Right ventricle myocardium inferior (tissue), 1 donor: ENCODE measurements at places on chromosomes 7 and 10. TPM values are rescaled to one million over a fixed set of nuclear protein-coding genes. Genes with fewer than 3 reads are reported as not detected.

PNLIPRP2 gene
- not detected for total RNA-seq

PDIA4 gene
- total RNA-seq: 48.7 TPM

PCLO gene
- 1.7 TPM for total RNA-seq

CLDN12 gene
- 34.1 TPM for total RNA-seq

DNA sequence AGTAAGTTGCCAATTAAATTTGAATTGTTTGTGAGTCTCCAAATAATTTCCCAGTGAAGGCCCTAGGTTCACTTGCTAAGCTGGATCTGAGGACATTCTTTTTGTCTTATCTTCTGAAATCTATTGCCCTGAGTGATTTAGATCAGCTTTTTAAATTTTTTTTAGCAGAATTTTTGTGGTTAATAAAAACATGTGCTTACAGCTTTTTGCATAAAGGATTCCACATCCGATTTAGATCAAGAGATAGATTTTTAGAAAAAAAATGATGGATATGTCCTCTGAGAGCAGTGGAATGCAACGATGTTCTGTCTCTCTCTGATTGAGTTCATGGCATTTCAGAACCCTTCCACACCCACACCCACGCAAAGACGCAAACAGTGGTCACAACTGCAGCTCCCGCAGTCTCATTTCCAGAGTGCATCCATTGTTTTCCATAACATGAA is 358.8 kb downstream of the SUGCT start:
- no peak for DNase-seq

DNA sequence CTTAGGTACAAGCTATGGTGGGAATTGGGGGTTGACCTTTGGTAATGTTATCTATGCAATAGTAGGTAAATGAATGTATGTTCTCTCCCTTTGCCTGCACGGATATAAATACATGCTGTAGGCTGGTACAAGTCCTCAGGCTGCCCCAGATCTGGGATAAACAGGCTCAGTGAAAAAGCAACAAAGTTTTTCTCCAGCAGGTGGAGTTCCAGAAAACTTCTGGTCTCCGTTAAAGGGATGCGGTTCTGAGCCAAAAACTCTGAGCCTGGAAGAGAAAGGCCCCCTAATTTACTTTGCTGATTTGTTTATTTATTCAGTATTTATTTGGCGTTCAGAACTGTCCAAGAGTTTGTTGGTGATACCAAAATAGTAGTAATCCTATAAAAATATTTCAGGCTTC is 204.7 kb downstream of the ADRA2A start:
- no peak for DNase-seq

- no peak for DNase-seq
Measured at GRCh38 chr10:38209332-38209731, 115.2 kb downstream of the ZNF37A start.

DNA sequence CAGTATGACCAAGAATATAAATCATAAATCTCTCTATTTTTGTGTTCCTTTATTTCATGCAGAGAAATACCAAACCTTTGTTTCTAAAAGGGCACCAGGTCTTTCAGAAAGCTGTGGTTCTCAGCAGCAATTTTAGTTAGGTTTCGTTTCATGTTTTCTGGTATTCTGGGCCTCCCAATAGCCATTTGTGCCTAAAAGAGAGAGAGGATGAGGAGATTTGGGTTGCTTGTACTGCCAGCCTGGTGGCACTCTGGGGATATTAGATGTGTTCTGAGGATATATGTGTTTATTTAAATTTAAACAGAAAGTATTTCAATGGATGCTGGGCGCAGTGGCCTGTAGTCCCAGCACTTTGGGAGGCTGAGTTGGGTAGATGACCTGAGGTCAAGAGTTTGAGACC is 471.7 kb downstream of the AUTS2 start:
- no peak for DNase-seq

DNA sequence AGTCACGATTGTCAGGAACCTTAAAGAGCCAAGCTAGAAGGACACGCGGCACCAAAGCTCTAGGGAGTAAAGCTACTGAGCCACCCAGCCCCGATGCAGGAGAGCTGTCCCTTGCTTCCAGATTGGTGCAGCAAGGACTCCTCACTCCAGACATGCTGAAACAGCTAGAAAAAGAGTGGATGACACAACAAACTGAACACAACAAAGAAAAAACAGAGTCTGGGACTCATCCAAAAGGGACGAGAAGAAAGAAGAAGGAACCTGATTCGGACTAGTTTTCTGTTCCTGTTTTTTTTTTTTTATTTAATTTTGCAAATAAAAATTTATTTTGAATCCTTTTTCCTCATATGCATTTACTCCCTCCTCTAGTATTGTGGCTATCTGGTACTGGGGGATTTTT is 11.4 kb upstream of the HKDC1 start:
- DNase-seq: no peak
